ENCODE measurements at places on chromosomes 11 and 22.

- DNase-seq, result peak; percentile 79
These were observed 106.8 kb downstream of the CCDC83 start for GRCh38 chr11:85961930-85962363.

- DNase-seq, result no peak
These were observed 5.8 kb downstream of the POLDIP3 start for GRCh38 chr22:42608823-42609361.

DNA sequence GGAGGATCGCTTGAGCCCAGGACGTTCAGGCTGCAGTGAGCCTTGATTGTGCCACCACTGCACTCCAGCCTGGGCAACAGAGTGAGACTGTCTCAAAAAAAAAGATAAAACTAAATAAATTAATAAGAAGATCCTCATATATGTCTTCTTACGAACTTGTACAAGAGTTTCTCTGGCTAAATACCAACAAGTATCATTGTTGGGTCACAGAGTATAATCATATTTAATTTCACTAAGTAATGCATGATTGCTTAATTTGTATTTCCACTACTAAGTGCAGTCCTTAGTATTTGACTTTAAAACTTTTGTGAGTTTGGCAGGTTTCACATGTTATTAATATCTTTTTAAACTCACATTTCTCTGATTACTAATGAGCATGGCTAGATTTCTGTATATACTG lies 60.9 kb downstream of the PACS1 start:
- DNase-seq, result peak; percentile 9

GRCh38 chr22:36790648-36791047 lies 14.7 kb upstream of the IFT27 start:
- no peak for DNase-seq

GRCh38 chr11:92362989-92363388 lies 138.4 kb downstream of the FAT3 start:
- no peak for DNase-seq

DNA sequence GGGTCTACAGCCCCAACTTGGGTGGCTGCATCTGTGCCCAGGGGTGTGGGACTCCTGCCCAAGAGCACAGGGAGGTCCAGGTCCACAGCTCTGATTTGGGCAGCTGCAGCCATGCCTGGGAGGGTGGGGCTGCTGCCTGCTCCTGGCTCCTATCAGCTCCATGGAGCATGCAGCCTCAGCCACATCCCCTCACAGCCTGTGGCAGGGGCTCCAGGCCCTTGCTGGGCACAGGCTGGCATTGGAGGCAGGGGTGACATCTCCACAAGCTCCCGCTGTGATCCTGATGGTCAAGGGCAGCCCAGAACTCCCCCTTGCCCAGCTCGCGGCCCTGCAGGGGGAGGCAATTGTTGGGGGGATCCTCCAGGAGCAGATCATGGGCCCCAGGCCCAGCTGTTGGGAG lies 6.3 kb upstream of the OR56A4 start:
- no peak for DNase-seq

- DNase-seq, result no peak
These were observed 53.3 kb upstream of the CLDN5 start for GRCh38 chr22:19577422-19577966.

GRCh38 chr11:1224491-1225385 lies 1.9 kb downstream of the MUC5B start:
- no peak for DNase-seq

GRCh38 chr11:2386591-2386990 lies 9.5 kb downstream of the CD81 start:
- DNase-seq, result no peak

DNA sequence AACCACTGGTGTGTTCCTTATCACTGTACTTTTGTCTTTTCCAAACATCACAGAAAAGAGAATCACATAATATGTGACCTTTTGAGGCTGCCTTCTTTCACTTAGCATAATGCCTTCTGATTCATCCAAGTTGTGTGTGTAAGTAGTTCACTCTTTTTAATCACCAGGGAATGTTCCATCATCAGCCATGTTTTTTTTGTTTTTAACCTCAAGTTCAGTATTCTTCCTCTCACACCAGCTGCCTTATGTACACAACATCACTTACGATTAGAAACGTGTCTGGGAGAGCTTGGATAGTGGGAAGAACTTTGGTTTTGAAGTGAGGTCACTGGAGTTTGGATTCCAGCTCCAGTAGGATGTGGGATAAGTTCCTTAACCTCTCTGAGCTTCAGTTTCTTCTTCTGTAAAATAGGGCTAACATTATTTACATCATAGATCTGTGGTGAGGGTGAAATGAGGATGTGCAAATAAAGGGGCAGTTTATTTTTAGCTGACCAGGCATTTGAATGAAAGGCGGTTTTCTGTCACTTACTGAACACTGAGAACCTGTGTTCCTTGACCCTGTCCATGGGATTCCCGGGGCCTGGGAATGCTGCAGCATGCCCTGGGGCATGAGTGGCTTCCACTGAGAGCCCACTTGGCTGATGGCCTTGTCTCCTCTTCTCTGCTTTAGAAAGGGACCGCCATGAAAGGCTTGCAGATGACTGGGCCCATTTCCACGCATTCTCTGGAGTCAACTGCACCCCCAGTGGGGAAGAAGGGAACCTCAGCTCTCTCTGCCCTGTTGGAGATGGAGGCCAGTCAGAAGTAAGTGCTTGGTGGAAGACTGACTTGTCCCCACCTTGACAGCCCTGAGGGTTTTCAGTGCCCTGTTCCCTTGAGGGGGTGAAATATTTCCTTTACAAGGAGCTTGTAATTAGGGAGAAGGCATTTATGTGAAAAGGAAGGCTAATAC lies 92.6 kb downstream of the DEPDC5 start:
- no peak for DNase-seq

DNA sequence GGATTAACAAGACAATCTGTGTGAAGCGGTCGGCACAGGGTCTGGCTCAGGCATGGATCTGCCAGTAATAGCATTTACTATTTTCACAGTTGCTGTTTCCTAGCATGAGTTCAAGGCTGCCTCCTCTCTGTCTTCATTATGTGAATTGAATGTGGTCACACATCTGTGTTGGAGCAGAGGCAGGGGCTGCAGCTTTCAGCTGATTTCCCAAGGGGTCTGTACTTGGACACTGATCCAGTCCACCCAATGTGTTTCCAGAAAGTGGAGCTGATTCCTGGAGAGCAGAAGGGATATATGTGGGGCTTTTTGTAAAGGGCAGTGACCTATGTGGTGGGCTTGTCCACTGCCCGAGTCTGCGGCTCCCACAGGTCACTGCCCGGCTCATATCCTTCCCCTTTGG lies 3.5 kb upstream of the CELSR1 start:
- no peak for DNase-seq

DNA sequence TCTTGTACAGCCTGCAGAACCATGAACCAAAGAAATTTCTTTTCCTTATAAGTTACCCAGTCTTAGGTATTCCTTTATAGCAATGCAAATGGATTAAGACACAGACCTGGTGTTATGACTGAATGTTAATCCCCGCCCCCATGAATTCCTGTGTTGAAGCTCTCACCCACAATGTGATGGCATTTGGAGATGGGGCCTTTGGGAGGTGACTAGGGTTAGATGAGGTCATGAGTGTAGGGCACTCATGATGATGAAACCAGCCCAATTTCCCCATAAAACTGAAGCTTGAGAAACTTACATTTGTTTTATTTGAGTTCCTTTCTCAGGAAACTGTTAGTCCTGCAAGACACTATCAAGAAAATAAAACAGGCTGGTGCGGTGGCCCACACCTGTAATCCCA lies 115.8 kb upstream of the THY1 start:
- DNase-seq, result no peak

DNA sequence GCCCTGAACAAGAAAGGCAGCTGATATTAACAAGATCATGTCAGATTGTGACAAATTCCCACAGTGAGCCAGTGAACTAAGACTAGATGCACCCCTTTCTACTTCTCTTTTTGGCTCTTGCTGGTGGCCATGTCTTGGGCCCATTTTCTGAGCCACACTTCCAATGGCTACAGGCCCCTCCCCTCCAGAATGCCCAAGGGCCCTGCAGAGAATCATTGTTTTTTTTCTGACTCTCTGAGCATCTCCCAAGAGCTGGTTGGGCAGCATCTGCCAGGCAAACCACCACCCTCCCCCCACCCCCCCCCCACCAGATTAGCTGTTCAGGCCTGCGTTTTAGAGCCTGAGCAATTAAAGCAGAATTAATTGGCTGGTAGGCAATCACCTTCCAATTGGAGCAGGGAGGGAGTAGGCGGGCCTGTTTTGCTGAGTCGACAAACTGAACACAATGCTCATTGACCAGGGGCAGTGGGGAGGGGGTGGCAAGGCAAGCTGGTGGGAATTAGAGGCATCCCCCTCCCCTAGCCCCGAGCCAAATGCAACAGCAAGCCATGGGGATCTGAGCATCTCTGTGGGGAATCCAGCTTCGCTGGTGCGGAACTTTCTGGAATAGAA lies 541.4 kb downstream of the MN1 start:
- DNase-seq, result no peak

Data from cardiac muscle cell (in vitro differentiated cells and primary cell).